ENCODE measurements at places on chromosomes 5 and 9. TPM values are rescaled to one million over a fixed set of nuclear protein-coding genes. Genes with fewer than 3 reads are reported as not detected.
A peak's percentile ranks its signal among the peaks of the same experiment; 100 is the strongest.

DNA sequence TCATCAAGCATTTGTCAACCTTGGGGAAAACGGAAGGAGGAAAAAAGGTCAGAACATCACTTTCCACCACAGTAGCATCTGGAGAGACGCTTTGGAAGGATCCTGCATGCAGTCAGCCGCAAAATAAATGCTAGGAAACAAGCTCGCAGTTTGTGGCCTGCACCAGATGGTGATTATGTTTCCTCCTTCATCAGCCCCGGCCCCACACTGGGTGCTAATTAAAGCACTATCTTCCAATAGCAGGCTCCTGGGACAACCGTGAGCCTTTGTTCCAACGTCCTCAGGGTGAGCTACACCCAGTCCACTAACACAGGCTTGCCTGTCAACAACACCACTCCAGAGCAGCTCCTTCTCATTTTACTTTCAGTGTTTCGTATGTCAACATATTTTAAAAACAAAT lies 64.0 kb downstream of the RNF130 start:
- no peak overlapping the region for H3K4me3 ChIP-seq
- H3K4me1 ChIP-seq, result peaks cover 10% of the 10 kb centered on the region
- H3K36me3 ChIP-seq, result peaks cover 9% of the 10 kb centered on the region
- no peak for DNase-seq
- H3K27me3 ChIP-seq, result no peaks in the 10 kb centered on the region
- no peak overlapping the region for H3K27ac ChIP-seq

DNA sequence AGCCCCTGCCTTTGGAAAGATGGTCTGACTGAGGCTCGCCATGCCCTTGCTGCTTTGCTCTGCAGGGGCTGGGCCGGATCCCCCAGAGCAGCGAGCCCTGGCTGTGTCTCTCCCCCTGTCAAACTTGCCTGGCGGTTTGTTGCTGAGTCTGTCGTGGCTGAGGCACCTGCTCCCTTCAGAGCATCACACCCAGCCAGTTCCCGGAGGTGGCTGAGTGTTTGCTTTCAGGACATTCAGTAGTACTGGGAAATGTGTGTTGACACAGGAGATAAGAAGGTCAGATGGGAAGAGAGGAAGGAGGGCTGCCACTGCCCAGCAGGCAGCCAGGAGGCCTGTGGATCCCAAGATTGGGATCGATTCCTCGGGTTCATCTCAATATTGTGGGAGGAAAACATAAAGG lies 62.9 kb downstream of the GADD45G start:
- H3K4me3 ChIP-seq, result no peak overlapping the region
- no peaks in the 10 kb centered on the region for H3K27me3 ChIP-seq
- no peak overlapping the region for H3K27ac ChIP-seq
- no peaks in the 10 kb centered on the region for H3K36me3 ChIP-seq
- no peak for DNase-seq

DNA sequence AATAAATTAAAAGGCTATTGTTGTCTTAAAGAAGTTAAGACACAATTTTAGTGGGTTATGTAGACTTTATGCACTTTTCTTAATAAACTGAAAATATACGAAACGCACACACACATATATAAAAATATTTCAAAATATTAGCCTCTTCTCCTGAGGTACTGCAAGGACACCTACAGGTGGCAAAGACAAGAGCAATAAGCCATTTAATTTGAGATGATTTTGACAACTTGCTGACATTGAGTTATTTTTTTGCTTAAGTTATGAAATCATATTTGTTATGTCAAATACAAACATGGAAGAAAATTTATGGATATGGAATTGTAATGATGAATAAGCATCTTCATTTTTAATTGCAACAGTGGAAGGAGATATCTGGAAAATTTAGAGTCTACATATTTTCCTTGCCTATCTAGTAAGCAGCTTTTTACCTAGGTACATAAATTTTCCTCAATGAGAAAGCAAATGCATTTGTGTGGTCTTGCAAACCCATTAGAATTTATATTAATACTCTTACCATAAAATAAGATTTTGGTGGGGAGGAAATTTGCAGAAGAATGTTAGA lies 301.6 kb downstream of the ISL1 start:
- no peaks in the 10 kb centered on the region for H3K4me1 ChIP-seq
- no peaks in the 10 kb centered on the region for H3K27me3 ChIP-seq
- DNase-seq, result no peak
- H3K36me3 ChIP-seq, result no peaks in the 10 kb centered on the region

- no peak overlapping the region for H3K4me3 ChIP-seq
- no peaks in the 10 kb centered on the region for H3K4me1 ChIP-seq
- no peaks in the 10 kb centered on the region for H3K27me3 ChIP-seq
- H3K27ac ChIP-seq, result no peak overlapping the region
- no peaks in the 10 kb centered on the region for H3K36me3 ChIP-seq
These were observed 610.4 kb upstream of the CDH10 start for GRCh38 chr5:25255128-25255527.

GRCh38 chr5:53942724-53943123 lies 367.6 kb downstream of the ARL15 start:
- H3K27me3 ChIP-seq, result no peaks in the 10 kb centered on the region
- DNase-seq, result no peak
- no peaks in the 10 kb centered on the region for H3K4me1 ChIP-seq
- no peak overlapping the region for H3K27ac ChIP-seq

DNA sequence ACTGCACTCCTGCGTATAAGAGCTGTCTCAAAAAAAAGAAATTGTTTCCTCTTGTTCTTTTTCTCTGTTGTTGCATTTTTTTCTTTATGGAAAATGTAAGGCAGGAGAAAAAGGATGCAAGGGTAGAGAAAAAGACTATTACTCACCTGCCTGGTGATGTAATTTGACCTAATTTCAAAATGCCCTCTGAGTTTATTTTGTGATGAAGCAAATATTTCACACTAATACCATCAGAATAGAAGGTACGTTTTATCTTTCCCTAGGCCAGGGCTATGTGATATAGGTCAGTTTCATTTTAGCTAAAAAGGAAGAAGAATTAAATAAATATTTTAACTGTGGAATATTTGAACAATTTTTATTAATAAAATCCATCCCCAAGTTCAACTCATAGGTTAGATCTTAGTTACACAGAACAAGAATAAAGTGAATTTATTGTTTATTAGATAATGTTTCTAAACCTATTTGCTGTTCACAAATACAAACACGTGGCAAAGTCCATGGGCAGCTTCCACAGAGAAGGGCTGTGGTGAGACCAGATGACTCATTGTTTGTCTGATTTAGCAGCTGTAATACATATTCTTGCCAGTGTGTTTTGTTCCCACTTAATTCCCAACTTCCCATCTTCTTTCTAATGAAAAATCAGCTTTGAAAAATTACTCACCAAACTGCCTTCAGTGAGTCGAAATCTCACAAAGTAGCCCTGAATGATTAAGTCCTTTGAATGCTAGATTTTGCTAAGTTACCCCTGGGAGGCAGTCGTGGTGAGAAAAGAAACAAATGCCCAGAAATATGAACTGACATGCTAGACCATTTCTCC lies 52.8 kb upstream of the CCDC112 start:
- H3K4me3 ChIP-seq, result no peak overlapping the region

DNA sequence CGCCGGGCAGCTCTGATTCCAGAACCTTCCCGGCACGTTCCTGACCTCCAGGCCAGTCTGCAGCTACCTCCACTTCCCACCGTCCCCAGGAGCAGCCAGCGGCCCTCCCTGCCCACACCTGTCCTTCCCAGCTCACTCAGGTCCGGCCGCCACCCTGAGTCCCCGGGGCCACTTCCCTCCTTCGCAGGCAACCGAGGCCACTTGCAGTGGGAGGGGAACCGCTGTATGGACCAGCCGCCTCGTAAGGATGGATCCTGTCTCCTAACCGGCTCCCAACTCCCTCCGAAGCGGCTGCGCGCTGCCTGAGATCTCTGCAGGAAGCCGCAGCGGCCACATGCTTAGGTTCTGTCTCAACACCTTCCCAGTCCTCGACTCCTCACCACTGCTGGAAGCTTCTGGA lies 7.5 kb downstream of the TMEM250 start:
- H3K36me3 ChIP-seq, result peaks cover 1% of the 10 kb centered on the region
- no peak for DNase-seq
- H3K4me1 ChIP-seq, result peaks cover 80% of the 10 kb centered on the region
- H3K4me3 ChIP-seq, result peak overlapping the region; percentile 26

DNA sequence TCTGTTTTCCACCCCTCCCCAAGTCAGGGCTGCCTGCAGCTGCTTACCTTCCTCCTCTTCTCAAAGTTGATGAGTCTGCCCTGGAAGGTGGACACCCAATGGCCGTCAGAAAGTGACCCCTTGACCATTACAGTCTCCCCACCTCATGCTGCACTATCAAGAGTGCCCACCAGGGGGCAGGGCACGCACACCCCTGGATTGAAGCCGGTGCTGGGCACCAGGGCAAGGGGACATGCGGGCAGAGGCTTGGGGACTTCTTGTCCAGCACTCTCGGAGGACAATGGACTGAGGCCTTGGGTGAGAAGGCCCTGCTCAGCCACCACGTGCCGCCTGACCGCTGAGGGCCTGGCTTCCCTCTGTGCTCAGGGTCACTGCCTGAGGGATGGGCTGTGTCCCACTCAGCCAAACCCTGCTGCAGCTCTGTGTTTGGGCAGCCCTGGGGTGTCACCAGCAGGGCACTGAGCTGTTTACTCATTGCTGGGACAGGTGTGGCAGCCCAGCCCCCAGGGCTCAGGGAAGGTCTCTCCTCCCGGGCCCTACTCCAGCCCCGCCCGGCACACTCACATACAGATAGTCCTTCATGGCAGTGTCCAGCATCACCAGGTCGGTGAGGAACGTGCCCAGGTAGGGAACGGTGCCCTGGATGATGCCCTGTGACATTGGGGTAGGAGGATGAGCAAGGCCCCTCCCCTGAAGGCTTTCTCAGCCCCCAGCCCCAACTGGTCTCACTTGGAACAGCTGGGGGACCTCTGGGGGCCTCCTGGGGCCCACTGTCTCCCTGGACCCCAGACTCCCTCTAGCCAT lies 17.7 kb downstream of the RALGDS start:
- peak; percentile 63 for DNase-seq
- H3K27me3 ChIP-seq, result no peaks in the 10 kb centered on the region
- H3K4me1 ChIP-seq, result no peaks in the 10 kb centered on the region
- H3K36me3 ChIP-seq, result peaks cover 61% of the 10 kb centered on the region
- no peak overlapping the region for H3K4me3 ChIP-seq

DNA sequence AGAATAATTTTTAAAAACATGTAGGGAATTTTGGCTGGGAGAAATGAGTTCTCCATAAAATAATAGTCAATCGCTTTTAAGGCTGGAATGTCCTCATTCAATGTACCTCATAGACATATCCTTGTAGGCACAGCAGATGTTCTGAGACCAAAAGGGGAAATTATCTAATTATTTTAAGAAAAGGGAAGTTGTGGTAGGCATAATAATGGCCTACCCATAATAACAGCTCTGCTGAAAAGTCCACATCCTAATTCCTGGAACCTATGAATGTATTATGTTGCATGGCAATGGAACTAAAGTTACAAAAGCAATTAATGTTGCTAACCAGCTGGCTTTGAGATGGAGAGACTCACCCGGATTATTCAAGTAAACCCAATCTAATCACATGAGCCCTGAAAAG lies 216.1 kb downstream of the TRIM36 start:
- no peak overlapping the region for H3K27ac ChIP-seq
- no peak overlapping the region for H3K4me3 ChIP-seq
- no peaks in the 10 kb centered on the region for H3K4me1 ChIP-seq
- no peak for DNase-seq
- no peaks in the 10 kb centered on the region for H3K27me3 ChIP-seq

DNA sequence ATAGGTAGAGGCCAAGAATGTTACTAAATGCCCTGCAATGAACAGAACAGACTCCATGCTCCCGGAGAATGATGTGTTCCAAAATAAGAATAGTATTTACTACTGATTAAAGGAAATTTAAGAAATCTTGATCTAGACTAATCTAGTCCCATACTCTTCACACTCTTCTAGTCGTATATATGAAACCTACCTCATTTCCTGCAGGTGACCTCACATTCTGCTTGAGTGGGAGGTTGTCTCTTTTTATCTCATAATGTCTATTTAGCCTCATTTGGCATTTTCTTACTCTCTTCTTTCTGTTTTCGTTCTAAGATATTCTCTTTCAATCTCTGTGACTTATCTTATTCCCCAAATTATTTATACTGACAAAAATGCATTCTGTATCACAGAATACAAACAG lies 9.2 kb upstream of the SHOC1 start:
- H3K4me1 ChIP-seq, result peaks cover 30% of the 10 kb centered on the region
- peak overlapping the region; percentile 33 for H3K4me3 ChIP-seq
- H3K27ac ChIP-seq, result peak overlapping the region; percentile 73
- no peaks in the 10 kb centered on the region for H3K27me3 ChIP-seq
- DNase-seq, result peak; percentile 32

DNA sequence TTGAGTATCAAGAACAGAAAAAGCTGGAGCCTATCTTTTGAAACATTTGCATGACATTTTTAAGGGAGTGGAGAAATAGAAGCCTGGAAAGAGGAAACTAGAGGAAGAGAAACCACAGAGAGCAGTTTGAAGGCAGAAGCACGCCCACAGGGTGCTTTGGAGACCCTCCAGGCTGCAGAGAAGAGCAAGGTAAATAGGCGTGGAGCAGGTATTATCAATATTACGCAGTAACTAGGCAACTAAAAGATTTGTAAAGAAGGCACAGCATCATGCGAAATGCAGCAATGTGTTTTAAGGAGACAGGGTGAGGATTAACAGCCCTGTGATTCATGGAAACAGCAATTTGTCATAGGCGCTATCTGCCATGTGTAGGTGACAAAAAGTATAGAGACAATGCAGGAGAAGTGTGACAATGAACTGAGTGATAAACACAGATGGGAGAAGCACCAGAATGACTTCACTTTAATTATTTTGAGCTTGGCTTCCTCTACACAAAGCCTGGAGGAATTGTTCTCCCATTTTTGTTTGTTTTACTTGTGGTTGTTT lies 281.2 kb downstream of the BRINP1 start:
- no peaks in the 10 kb centered on the region for H3K27me3 ChIP-seq
- no peaks in the 10 kb centered on the region for H3K36me3 ChIP-seq
- H3K4me3 ChIP-seq, result no peak overlapping the region
- no peak for DNase-seq
- H3K4me1 ChIP-seq, result no peaks in the 10 kb centered on the region

- H3K36me3 ChIP-seq, result no peaks in the 10 kb centered on the region
- H3K4me3 ChIP-seq, result no peak overlapping the region
- H3K4me1 ChIP-seq, result peaks cover 5% of the 10 kb centered on the region
- peaks cover 58% of the 10 kb centered on the region for H3K27me3 ChIP-seq
- no peak overlapping the region for H3K27ac ChIP-seq
These were observed 22.1 kb downstream of the LMX1B start for GRCh38 chr9:126635661-126636439.

- no peaks in the 10 kb centered on the region for H3K4me1 ChIP-seq
- no peak for DNase-seq
These were observed 678.5 kb upstream of the NUDT12 start for GRCh38 chr5:104241046-104241445.

DNA sequence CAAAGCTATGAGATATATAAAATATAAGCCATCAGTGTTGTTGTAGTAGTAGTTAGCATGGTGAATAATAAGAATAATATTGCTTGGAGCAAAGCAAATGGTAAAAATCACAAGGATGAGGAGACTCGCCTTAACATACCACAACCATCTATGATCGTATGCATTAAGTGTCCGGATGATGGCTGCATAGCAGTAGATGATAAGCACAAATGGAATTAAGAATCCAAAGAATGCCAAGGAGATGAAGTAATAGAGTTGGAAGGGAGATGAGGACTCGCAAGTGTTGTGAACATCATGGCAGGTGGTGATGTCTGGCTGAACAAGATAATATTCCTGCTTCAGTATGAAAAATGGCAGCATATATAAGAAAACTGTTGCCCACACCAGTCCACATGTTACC lies 5.5 kb downstream of the F2RL2 start:
- H3K27ac ChIP-seq, result no peak overlapping the region
- H3K4me1 ChIP-seq, result peaks cover 10% of the 10 kb centered on the region
- DNase-seq, result no peak

The GALT gene
- 59.2 TPM for total RNA-seq

The NTRK2 gene
- total RNA-seq, result 0.45 TPM

The FPGS gene
- total RNA-seq, result 83.9 TPM

The RPP25L gene
- total RNA-seq, result 29.3 TPM

The PFN3 gene
- not detected for total RNA-seq

The COL15A1 gene
- 0.12 TPM for total RNA-seq

All from activated CD4-positive, alpha-beta memory T cell treated with anti-CD3 and anti-CD28 coated beads for 36 hours (primary cell).